Dorsolateral prefrontal cortex (tissue), 122 donors: ENCODE measurements at places on chromosomes 4 and X. TPM values are rescaled to one million over a fixed set of nuclear protein-coding genes. Genes with fewer than 3 reads are reported as not detected.

The NSG1 gene
- 109 TPM for total RNA-seq

The NHSL2 gene
- 8.2 TPM for total RNA-seq

The RTL9 gene
- 0.85 TPM for total RNA-seq

The PGK1 gene
- 292 TPM for total RNA-seq

The PHOX2B gene
- not detected for total RNA-seq

The SHISA3 gene
- 0.35 TPM for total RNA-seq

The CSAG3 gene
- total RNA-seq = not detected

The FOXP3 gene
- total RNA-seq = 0.60 TPM

The EDNRA gene
- 2.8 TPM for total RNA-seq

The CXXC4 gene
- 15.5 TPM for total RNA-seq

The SYTL4 gene
- 12.5 TPM for total RNA-seq

The TMEM255A gene
- total RNA-seq = 4.2 TPM

The ARHGEF6 gene
- total RNA-seq = 25.1 TPM

The ADH4 gene
- total RNA-seq = not detected

The F11 gene
- total RNA-seq = 0.48 TPM

The COL4A6 gene
- 0.87 TPM for total RNA-seq

The BMP15 gene
- not detected for total RNA-seq

The HMX1 gene
- 0.32 TPM for total RNA-seq

The SH3RF1 gene
- 18.7 TPM for total RNA-seq

The BCORL1 gene
- 15.1 TPM for total RNA-seq

The HAND2 gene
- total RNA-seq = not detected

The FAM241A gene
- total RNA-seq = 2.2 TPM

The TIGD4 gene
- 2.4 TPM for total RNA-seq

The ESX1 gene
- not detected for total RNA-seq

The TEX11 gene
- total RNA-seq = not detected

The STX18 gene
- 24.2 TPM for total RNA-seq

The ALB gene
- 0.99 TPM for total RNA-seq

The CC2D2A gene
- total RNA-seq = 26.2 TPM

The CCKAR gene
- total RNA-seq = 0.43 TPM

The ALPK1 gene
- 12.0 TPM for total RNA-seq

The NUDT10 gene
- total RNA-seq = 18.3 TPM
